ENCODE measurements at places on chromosomes 7 and 10.

DNA sequence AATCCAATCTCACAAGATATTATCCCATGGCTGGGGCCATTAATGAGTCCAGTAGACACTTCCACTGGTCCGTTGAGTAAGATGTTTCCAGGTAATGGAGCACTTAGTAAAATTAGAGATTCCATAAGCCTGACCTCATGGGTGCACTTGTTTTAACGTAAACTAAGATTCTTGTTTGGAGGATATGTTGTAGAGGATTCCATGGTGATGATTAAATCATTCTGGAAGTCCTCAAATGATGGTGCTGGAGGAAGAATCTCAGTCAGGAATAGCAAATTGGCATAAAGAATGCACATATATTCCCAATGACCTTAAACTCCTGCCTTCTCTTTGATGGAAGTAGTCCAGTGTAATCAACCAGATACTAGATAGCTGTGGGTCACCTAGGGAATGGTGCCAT lies 161.9 kb upstream of the PCLO start:
- DNase-seq = no peak

DNA sequence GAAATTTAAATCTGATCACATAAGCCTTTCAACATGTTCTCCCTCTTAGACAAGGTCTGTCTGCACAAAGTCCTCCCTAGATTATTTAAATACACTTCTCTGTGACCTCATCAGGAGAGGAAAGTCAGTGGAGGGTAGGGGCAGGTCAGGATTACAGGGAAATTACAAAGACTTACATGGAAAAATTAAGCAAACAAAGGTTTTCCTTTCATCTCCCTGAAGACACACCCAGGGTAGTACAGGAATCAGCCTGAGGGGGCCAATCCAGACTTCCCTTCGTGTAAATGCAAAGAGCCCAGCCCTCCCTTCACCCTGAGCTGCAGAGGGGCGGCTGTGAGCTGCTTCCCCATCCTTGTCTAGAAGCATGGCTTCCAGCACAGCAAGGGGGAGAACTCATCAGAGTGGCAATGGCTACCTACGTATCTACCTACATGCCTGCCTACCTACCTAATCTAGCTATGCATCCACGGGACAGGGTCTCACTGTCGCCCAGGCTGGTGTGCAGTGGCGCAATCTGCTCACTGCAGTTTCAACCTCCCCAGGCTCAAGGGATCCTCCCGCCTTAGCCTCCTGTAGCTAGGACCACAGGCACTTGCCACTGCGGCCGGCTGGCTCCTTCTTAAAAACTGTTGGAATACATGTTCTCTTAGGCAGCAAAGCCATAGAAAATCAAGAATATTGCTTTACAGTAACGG lies 33.2 kb downstream of the PITRM1 start:
- DNase-seq = no peak

- no peak for DNase-seq
Measured at GRCh38 chr7:42445691-42446090, 208.7 kb upstream of the GLI3 start.

- DNase-seq = no peak
Measured at GRCh38 chr7:91089382-91089963, 174.8 kb upstream of the FZD1 start.

DNA sequence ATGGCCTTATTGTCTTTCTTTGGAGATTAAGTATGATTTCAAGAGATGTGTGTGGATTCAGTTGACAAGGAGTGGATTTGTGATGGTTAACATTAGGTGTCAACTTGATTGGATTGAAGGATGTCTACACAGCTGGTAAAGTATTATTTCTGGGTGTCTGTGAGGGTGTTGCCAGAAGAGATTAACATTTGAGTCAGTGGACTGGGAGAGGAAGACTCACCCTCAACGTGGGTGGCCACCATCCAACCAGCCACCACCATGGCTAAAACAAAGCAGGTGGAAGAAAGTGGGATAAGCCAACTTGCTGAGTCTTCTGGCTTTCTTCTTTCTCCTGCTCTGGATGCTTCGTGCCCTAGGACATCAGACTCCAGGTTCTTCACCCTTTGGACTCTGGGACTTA lies 76.1 kb downstream of the GPR37 start:
- no peak for DNase-seq

GRCh38 chr10:23432166-23432565 lies 6.7 kb upstream of the OTUD1 start:
- no peak for DNase-seq

DNA sequence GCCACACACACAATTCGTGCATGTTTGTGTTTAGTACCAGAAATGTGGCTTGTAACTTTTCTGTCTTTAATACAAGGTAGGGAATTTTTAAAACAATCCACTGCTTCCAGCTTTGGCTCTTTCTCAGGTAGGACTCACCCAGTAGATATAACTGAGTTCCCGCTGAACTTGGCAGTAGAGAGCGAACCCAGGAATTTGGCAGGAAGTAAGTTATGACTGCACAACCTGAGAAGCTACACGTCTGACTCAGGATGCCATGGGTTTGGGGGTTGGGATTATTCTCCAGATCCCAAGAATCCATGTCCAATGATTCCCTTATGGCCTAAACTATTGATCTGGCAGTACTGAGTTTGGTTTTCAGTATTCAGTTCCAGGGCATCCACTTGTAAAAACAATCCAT lies 499.7 kb downstream of the CALN1 start:
- DNase-seq = no peak
